Aorta (tissue), 5 donors: ENCODE measurements at places on chromosomes 5 and 9. TPM values are rescaled to one million over a fixed set of nuclear protein-coding genes. Genes with fewer than 3 reads are reported as not detected.

GRCh38 chr5:170473642-170474041 is 30.2 kb upstream of the KCNIP1 start:
- DNase-seq: no peak

DNA sequence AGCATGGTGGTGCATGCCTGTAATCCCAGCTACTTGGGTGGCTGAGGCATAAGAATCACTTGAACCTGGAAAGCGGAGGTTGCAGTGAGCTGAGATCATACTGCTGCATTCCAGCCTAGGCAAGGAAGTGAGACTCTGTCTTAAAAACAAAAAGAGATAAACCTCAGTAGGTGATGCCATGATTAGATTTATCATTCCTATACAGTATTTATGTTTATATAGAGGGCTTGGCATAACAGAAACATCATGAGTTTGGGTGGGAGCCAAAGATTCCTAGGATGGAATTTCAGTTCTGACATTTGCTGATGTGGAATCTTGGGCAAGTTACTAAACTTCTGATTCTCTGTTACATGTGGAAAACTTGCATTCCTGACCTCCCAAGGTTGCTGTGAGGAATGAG is 22.3 kb downstream of the RFK start:
- DNase-seq: no peak

GRCh38 chr5:107805824-107806223 is 135.1 kb upstream of the EFNA5 start:
- no peak for DNase-seq

- no peak for DNase-seq
These were observed 143.2 kb downstream of the RMI1 start for GRCh38 chr9:84123648-84124406.

DNA sequence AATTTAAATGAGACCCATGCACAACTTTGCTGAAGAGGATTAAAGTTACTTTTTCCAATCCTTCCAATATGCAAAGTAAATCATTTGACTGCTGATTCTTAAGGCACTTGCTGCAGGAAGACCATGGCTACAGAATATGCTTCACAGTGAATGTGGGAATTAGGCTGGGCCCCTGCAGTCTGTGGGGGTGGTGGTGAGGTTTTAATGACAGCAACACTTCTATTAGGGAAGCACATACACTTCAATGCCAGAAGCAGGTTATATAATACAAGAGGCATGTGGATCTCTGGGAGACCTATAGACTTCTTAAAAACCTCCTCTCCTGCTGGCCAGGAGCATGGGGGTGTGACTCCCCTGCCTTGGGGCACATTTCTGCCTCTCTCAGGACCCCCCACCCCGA is 124.5 kb upstream of the KLF9 start:
- no peak for DNase-seq

- DNase-seq: peak; percentile 65
These were observed at the start of gene C5orf47 for GRCh38 chr5:173988554-173989431. TSS of gene C5orf47 (plus strand) at chr5:173989170. CDS start at chr5:173989264, 94 bp downstream.

GRCh38 chr5:39515881-39516280 is 91.1 kb upstream of the DAB2 start:
- no peak for DNase-seq

GRCh38 chr9:112731971-112732370 is 14.1 kb upstream of the INIP start:
- no peak for DNase-seq

Gene PRELID2
- 26.7 TPM for total RNA-seq

- DNase-seq: peak; percentile 82
These were observed 164.8 kb downstream of the HSD17B3 start for GRCh38 chr9:96136992-96137670.

Gene CEL
- total RNA-seq: 3.6 TPM

DNA sequence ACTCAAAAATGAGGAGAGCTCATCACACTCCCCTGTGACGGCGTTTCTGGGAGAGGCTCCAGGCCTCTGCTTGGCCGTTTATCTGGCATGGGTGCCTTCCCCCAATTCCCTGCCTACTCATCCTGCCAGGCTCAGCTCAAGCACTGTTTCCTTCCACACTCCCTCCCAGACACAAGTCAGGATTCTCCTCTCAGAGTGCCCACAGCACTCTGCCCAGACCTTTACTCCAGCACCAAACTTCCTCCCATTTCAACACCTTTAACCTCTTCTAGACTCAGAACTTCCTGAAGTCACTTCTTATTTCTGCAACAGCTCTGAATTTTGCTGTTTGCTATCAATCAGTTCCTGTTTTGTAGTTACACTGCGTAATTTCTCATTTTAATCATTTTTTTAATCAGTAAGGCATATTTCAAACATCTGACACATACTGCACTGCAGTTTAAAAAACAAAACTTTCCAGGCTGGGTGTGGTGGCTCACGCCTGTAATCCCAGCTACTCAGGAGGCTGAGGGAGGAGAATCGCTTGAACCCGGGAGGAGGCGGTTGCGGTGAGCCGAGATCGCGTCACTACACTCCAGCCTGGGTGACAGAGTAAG is 16.0 kb downstream of the TRMO start:
- no peak for DNase-seq

Gene SPINK1
- total RNA-seq: 17.0 TPM

- no peak for DNase-seq
These were observed 87.5 kb upstream of the GAS1 start for GRCh38 chr9:87034841-87035240.

Gene NUDT12
- 8.9 TPM for total RNA-seq

Gene FOXD4L3
- not detected for total RNA-seq

Gene PCDHA12
- total RNA-seq: not detected
